ENCODE measurements at places on chromosomes 5 and 9. TPM values are rescaled to one million over a fixed set of nuclear protein-coding genes. Genes with fewer than 3 reads are reported as not detected.

- DNase-seq: no peak
Observed at GRCh38 chr5:170520372-170520771, 16.6 kb downstream of the KCNIP1 start.

DNA sequence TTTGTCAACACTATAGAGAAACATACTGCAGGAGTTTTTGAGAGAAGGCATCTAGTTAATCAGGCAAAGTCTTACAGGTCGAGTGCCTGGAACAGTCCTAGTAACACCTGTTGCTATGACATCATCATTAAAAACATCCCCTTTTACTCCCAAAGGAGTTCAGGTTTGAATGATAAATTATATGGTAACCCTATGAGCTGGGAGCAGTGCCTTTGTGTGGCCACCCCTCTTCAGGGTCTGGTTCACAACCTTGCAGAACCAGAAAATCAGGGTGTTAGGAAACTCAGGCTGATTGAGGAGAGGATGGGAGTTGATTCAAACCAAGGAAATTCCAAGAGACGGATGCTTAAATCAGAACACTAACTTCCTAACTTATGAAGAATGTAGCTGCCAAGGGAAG, 179.1 kb upstream of the RASEF start:
- no peak for DNase-seq

DNA sequence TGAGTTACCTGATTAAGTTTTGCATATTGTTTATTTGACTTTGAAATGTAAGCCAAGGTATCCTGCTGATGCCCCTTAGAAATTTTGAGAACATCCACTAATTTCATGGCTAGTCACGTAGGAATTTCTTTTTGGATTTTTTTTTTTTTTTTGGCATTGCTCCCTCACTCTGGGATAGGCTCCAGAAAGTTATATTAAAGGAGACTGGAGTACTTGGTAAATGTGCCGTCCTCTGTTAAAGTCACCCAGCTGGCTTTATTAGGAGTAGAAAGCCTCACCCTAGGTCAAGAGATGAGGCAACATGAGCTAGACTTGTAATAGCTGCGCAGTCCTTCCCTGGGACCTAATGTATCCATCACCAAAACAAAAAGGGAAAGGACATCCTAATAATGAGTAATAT, 3.1 kb downstream of the KCTD16 start:
- DNase-seq: no peak

DNA sequence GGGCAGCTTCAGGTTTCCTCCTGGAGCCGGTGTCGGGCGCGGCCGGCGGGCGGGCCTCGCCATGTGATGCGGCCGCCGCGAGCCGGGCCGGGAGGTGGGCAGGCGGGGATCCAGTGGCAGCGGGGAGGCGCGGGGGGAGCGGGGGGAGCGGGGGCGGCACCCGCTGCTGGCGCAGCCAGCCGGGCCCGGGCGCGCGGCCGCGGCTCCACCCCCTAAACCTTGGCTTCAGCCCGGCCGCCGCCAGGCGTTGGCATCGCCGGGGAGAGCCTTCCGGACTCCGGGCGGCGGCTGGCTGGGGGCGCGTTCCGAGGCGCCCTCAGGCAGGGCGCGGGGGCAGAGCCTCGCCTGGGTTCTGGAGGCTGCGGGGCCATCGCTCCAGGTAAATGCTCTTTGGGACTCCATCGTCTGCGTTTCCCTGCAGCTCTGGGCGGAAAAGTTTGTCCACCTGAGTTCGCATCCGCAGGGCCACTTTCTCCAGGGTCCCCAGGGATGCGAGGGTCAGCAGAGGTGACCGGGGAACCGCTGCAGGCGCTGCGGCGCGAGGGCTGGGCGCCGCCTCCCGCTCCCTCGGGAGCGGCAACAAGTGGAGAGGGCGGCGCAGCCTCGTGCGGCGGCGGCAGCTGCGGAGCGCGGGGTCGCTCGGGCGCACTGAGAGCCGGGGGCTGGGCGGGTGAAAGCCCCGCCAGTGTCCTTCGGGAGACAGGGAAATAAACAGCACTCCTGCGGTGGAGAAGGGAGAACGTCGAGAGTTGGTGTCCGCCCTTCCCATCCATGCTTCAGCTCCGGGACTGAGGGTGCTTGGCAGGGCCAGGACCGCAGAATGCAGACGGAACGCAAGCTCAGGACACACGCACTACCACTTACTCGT, at the start of gene ARHGEF28:
TSS of gene ARHGEF28 (plus strand) at position 253 of the 868 bp plus-strand sequence. CDS start 58,656 bp downstream, outside the sequence.
- DNase-seq: peak; percentile 88

DNA sequence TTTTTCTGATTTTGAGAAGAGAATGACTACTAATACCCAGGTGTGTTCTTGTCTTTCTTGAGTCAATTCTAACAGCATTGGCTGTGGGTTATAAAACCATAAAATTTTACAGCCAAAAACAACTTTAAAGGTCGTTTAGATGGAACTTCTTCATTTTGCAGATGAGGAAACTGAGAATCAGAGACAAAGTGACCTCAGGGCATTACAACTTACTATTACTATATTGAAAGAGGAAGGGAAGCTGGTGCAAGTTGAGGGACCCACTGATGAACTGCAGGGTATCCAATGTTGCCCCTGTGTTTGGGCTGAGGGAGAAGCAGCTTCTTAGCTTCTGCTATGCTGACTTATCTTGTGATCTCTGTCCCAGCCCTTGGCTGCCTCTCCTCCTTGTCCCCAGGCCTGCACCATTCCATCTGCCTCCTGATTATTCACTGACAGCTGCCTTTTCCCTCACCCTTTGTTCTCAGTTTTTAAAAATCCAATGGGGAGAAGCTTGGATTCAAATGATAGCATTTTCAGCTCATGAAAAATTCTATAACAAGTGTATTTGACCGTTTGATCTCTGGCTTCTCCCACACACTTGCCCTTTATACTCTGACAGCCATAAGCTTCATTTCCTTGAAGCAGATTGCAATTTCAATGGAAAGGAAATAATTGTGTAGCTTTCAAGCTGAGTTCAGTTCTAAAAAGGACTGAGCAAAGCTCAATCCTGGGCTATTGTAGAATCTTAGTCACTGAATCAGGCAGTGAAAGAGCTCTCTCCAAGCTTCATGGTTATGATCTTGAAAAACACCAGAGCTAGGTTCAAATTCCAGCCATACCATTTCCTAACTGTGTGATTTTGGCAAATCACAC, 68.5 kb downstream of the TMC1 start:
- DNase-seq: no peak

DNA sequence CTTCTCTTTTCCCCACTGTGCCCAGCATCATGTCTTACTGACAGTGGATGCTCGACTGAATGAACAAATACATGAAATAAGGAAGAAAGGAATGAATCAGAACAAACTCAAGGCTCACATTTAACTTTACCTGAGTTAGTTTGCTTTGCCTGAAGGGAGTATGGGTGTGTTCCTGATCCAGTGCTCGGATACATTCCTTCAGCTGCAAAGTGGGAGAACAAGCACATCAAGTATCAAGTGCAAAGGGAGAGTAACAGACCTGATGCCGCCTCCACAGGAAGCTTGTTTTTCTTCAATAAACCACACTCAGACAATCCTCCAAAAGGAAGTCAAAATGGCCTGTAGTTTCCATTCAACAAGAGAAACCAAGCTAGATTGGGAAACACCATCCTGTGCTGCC, 66.1 kb downstream of the KIF24 start:
- no peak for DNase-seq

- DNase-seq: peak; percentile 42
Observed at GRCh38 chr5:138974227-138975063, 99.3 kb upstream of the LRRTM2 start.

DNA sequence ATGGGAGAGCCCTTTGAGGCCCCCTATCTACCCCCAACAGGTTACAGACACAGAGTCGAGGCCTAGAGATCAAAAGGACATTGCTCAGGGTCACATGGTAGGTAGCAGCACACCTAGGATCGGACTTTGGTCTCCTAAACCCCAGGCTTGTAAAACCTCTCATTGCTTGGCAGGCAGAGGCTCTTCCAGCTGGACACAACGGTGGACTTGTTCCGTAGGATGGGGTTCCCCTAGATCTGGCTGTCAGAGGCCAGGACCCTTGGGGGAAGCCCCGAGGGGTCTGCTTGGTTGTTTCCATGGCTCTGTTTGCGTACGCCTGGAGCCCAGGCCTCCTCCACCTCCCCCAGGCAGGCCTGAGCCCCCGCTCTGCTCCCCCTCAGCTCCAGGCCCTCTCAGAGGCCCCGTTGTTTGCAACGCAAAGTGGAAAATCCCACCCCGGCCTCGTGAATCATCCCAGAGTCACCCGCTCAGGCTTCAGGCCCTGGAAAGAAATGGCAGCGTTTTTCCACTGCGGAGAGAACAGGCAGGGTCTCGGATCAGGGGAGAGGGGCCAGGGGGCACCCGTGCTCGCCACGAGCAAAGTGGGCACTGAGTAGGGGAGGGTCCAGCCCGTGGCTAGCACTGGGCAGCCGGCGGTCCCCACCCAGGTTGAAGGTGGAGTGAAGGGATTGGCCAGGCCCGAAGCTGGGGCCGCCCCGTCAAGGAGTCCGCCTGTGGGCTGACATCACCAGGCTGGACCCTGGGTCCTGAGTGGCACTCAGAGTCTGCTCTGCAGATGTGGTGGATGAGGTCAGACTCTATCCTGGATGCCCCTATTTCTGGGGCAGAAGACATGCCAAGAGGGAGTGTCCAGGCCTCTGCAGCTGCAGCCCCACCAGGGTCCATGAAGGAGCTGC, 19.8 kb downstream of the COL27A1 start:
- DNase-seq: peak; percentile 85

DNA sequence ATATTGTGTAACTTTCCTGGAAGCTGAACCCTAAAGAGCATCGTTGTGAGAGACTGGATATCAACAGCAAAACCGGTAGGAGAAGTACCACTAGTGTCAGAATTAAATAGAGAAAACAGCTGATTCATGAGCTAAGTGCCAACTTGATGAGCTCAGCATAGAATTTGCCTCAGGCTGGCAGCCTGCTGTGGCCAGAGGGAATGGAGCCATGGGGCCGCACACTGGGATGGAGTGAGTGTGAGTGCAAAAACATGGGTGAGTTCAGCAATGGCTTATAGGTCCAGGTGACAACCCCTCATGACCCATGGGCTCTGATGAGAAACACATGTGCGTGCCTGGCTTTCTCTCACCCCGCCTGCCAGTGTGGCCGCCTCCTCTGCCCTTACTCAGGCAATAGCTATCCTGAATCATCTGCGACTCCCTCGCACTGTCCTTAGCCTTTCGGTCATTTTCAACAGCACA, 25.4 kb downstream of the ADAMTS16 start:
- no peak for DNase-seq

DNA sequence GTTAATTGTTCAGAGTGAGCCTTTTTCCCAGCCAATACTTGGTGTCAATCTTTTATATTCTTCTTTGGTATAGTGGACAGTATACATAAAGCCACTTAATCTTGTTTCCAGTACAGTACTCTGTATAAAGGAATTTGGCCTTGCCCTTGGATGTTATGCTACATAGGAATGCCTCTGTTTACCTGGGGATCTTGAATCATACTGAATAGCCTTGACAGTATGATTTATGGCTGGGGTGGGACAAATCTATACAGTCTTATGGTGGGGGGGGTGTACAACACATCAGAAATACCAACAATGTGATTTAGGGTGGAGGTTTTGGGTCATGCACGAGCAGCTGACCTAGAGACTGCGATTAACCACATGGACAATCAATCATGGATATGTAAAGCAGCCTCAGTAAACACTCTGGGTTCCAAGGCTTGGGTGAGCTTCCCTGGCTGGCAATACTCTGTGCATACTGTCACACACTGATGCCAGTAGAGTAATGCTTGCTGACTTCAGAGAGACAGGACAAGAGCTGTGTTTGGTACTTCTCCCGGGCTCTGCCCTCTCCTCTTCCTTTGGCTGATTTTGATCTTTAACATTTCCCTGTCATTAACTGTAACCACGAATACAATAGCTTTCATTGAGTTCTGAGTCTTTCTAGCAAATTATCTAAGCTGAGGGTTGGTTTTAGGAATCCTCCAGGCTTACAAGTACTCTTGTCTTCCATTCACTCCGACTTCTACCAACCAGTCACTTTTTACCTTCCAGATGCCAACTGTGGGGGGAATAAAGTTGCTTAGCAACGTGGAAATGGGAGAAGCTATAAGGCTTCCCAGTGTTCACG, 84.6 kb downstream of the IARS1 start:
- DNase-seq: no peak

DNA sequence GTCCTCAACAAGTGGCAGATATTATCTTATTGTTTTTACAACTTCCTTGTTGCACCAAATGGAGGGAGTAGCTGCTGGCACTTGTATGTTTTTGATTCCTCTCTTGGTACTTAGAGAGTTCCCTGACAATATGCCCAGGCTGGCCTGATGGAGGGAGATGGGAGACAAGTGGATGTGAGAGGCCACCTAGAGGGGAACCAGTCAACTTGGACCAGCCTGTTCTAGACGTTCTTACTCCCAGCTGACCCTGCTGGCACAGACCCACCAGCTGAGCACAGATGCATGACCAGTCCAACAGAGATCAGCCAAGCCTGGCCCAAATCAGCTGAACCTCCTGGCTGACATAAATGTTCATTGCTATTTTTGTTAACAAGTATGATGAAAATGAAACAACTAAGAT, 60.9 kb upstream of the GDNF start:
- peak; percentile 70 for DNase-seq

- no peak for DNase-seq
Observed at GRCh38 chr5:16663840-16664239, 47.0 kb upstream of the RETREG1 start.

- no peak for DNase-seq
Observed at GRCh38 chr9:27599102-27599869, 26.0 kb upstream of the C9orf72 start.

- no peak for DNase-seq
Observed at GRCh38 chr9:76191493-76191892, 202.7 kb downstream of the RFK start.

The GFI1B gene
- 0.15 TPM for total RNA-seq

The GABRA1 gene
- total RNA-seq: not detected

All from left lobe of liver (tissue), 2 donors.